ENCODE measurements at places on chromosomes 5 and 9. TPM values are rescaled to one million over a fixed set of nuclear protein-coding genes. Genes with fewer than 3 reads are reported as not detected.
A peak's percentile ranks its signal among the peaks of the same experiment; 100 is the strongest.

ZNF354C gene
- total RNA-seq, result 4.8 TPM

SPINK7 gene
- not detected for total RNA-seq

TERT gene
- total RNA-seq, result 9.8 TPM

ADCY2 gene
- 52.0 TPM for total RNA-seq

FCN2 gene
- not detected for total RNA-seq

SV2C gene
- not detected for total RNA-seq

DNA sequence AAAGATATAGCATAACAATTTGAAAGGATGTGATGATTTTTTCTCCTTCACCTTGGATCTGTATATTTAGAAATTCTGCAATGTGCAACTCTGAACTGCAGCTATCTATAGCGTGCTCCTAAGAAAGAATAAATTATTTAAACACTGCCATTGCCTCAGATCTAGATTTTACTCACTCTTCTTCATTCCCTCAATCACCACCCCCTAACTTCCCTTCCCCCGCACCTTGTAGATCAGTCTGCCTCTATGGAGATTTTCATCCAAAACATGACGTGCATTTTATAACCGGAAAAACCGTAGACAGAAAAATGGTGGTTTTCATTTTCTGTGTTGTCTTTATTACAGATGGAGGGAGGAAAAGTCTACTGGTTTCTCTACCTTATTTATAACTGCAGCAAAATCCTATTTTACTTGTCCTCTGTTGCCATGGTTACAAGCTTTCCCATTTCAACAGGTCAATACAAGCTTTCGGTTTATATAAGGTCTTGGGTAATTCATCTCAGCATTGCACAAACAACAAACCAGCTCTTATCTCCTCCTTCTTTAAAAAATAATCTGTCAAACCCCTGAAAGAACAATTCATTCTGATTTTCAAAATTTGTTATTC, 480.0 kb downstream of the TAF11L14 start:
- H3K27me3 ChIP-seq, result no peaks in the 10 kb centered on the region
- H3K27ac ChIP-seq, result no peak overlapping the region
- H3K4me1 ChIP-seq, result no peaks in the 10 kb centered on the region
- DNase-seq, result no peak
- H3K36me3 ChIP-seq, result no peaks in the 10 kb centered on the region

GRCh38 chr9:83935276-83935935, 14.2 kb upstream of the KIF27 start:
- H3K27me3 ChIP-seq, result no peaks in the 10 kb centered on the region
- no peak for DNase-seq
- no peak overlapping the region for H3K27ac ChIP-seq
- H3K4me3 ChIP-seq, result no peak overlapping the region
- H3K36me3 ChIP-seq, result no peaks in the 10 kb centered on the region

DNA sequence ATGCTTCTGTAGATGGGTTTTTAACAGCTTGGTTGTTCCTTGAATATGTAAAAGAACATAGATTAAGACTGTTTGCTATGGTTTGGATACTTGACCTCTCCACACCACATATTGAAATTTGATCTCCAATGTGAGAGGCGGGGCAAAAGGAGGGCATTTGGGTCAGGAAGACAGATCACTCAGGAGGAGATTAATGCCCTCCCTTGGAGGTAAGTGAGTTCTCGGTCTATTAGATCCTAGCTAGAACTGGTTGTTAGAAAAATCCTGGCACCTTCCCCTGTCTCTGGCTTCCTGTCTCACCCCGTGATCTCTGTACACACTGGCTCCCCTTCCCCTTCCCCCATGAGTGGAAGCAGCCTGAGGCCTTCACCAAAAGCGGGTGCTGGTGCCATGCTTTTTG, 281.1 kb upstream of the ANKRD55 start:
- no peaks in the 10 kb centered on the region for H3K4me1 ChIP-seq
- H3K4me3 ChIP-seq, result no peak overlapping the region
- no peak overlapping the region for H3K27ac ChIP-seq
- no peak for DNase-seq

DNA sequence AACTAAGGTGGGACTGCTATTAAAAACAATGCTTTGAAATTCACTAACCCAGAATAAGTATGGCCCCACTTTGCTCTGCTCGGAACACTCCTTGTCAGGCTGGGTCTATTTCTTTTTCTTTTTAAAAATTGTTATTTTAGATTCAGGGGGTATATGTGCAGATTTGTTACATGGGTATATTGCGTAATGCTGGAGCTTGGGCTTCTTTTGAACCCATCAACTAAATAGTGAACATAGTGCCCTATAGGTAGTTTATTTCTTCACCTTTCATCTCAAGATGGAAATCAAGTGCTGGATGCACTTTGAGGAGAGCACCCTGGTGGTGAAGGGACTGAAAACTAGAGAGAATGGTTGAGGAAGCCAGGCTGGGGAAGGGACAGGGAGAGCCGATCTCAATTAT, 51.0 kb downstream of the GLRA1 start:
- H3K4me1 ChIP-seq, result no peaks in the 10 kb centered on the region
- H3K27ac ChIP-seq, result no peak overlapping the region
- no peak for DNase-seq
- no peak overlapping the region for H3K4me3 ChIP-seq

DNA sequence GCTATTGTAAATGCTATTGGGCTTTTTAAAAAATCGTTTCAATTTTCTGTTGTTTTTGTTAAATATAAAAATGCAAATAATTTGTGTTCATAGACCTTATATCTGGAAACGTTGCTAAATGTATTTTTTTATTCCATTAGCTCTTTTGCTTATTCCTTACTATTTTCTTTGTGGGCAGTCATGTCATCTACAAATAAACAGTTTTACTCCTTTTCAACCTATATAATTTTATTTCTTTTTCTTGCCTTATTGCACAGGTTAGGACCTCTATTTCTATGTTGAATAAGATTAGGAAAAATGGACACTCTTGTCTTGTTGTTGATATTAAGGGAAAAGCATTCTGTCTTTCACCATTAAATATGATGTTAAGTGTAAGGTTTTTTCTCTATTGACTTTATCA, 348.8 kb downstream of the CWC27 start:
- no peak overlapping the region for H3K27ac ChIP-seq
- no peaks in the 10 kb centered on the region for H3K27me3 ChIP-seq
- H3K4me3 ChIP-seq, result no peak overlapping the region
- no peak for DNase-seq
- H3K4me1 ChIP-seq, result no peaks in the 10 kb centered on the region

DNA sequence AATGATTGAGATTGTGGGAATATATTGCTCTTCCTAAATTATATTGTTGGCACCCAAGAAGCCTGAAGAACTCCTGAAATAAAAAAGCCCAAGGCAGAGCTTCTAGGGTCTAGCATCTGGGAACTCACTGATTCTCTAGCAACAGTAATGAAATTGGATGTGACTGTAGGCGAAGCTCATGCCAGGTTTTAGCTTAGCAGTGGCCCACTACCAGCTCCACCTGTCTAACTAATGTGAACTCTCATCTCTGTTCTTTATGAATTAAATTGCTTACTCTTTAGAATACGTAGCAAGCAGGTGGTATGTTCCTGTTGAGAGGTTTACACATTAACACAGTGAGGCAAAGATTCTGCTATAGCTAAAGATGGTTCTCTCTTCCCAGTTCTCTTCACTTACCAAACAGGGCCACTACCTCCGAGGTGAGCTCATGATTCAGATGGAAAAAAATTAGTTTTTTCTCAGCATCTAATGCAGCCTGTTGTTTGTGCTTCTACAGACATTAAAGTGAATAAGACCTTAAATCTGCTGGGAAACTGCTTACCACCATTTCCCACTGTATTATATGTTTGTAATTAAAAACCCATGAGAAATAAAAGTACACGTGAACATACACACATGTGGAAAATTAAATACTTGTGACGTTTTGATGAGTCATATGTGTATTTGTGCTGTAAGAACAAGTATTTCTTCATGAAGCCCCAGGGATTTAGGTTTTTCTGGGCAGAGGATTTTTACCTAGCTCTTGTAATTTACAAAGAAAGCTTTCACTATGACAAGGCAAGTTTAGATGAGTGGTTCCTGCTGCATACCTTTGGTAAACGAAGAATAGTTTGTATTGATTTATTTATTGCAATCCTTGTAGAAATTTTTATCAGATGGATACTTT, 360.1 kb downstream of the KDM4C start:
- no peaks in the 10 kb centered on the region for H3K27me3 ChIP-seq
- DNase-seq, result no peak
- no peaks in the 10 kb centered on the region for H3K4me1 ChIP-seq
- H3K4me3 ChIP-seq, result no peak overlapping the region
- no peaks in the 10 kb centered on the region for H3K36me3 ChIP-seq
- H3K27ac ChIP-seq, result no peak overlapping the region

GRCh38 chr5:90549729-90550275, 8.8 kb upstream of the ADGRV1 start:
- peaks cover 6% of the 10 kb centered on the region for H3K4me1 ChIP-seq
- H3K27me3 ChIP-seq, result no peaks in the 10 kb centered on the region
- no peak overlapping the region for H3K4me3 ChIP-seq
- H3K27ac ChIP-seq, result no peak overlapping the region
- H3K36me3 ChIP-seq, result no peaks in the 10 kb centered on the region

- H3K4me3 ChIP-seq, result no peak overlapping the region
- no peaks in the 10 kb centered on the region for H3K27me3 ChIP-seq
- no peak for DNase-seq
- H3K27ac ChIP-seq, result no peak overlapping the region
- peaks cover 3% of the 10 kb centered on the region for H3K4me1 ChIP-seq
Measured at GRCh38 chr9:14263707-14264483, 50.0 kb downstream of the NFIB start.

DNA sequence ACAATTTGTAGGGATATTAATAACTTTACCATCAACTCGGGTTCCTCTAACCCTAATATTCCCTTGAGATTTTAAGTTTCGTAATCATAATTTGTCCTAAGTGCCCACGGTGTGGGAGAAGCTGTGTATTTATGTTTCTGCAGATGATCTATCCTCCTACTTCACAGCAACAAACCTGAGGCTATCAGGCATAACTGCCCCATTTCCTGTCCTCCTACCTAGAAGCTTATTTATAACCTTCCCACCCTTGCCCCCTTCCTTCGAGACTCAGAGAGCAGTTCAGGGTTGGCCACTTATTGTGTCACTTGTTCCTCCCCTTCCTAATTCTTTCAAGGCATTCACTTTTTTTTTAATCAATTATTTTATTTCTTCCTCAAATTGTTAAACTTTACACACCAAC, 29.6 kb upstream of the LCP2 start:
- H3K4me1 ChIP-seq, result no peaks in the 10 kb centered on the region
- no peaks in the 10 kb centered on the region for H3K36me3 ChIP-seq
- DNase-seq, result no peak
- H3K27ac ChIP-seq, result no peak overlapping the region
- no peaks in the 10 kb centered on the region for H3K27me3 ChIP-seq

GRCh38 chr5:124866355-124867136, 120.1 kb upstream of the ZNF608 start:
- H3K27me3 ChIP-seq, result no peaks in the 10 kb centered on the region
- H3K27ac ChIP-seq, result no peak overlapping the region
- DNase-seq, result no peak
- H3K4me1 ChIP-seq, result no peaks in the 10 kb centered on the region
- H3K4me3 ChIP-seq, result no peak overlapping the region

GRCh38 chr5:75651575-75652238, 40.5 kb downstream of the ANKDD1B start:
- H3K27ac ChIP-seq, result no peak overlapping the region
- no peaks in the 10 kb centered on the region for H3K36me3 ChIP-seq
- no peak overlapping the region for H3K4me3 ChIP-seq
- no peak for DNase-seq

GRCh38 chr9:120383999-120384924, 195.7 kb downstream of the CDK5RAP2 start:
- H3K27me3 ChIP-seq, result no peaks in the 10 kb centered on the region
- no peak for DNase-seq
- H3K36me3 ChIP-seq, result peaks cover 6% of the 10 kb centered on the region
- no peak overlapping the region for H3K27ac ChIP-seq
- H3K4me3 ChIP-seq, result no peak overlapping the region
- H3K4me1 ChIP-seq, result no peaks in the 10 kb centered on the region

GRCh38 chr9:87682085-87682484, 43.8 kb upstream of the CTSL start:
- H3K27me3 ChIP-seq, result no peaks in the 10 kb centered on the region
- peak; percentile 13 for DNase-seq
- H3K4me1 ChIP-seq, result no peaks in the 10 kb centered on the region
- H3K27ac ChIP-seq, result no peak overlapping the region
- no peak overlapping the region for H3K4me3 ChIP-seq
- H3K36me3 ChIP-seq, result peaks cover 64% of the 10 kb centered on the region

DNA sequence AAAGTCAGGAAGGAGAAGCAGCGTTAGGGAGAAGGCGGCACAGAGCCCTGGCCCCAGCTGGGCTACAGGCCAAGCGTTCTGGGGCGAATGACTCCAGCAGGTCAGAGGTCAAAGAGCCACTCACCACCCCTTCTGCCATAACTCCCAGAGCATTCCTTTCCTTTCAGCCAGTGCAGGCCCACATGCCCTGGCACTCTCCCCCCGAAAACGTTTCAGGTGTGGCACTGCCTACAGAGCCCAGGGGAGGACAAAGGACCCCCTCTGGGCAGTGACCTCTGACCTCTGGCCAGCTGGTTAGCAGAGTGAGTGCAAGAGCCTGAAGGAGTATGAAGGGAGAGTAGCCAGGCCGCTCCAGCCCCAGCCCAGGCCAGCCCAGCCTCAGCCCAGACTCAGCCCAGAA, 4.9 kb downstream of the ABCA2 start:
- H3K4me3 ChIP-seq, result no peak overlapping the region
- peaks cover 8% of the 10 kb centered on the region for H3K27me3 ChIP-seq
- peak overlapping the region; percentile 1 for H3K27ac ChIP-seq

- H3K36me3 ChIP-seq, result no peaks in the 10 kb centered on the region
- no peaks in the 10 kb centered on the region for H3K27me3 ChIP-seq
- no peak for DNase-seq
- H3K4me1 ChIP-seq, result no peaks in the 10 kb centered on the region
Measured at GRCh38 chr5:57559110-57559635, 76.6 kb upstream of the ACTBL2 start.

DNA sequence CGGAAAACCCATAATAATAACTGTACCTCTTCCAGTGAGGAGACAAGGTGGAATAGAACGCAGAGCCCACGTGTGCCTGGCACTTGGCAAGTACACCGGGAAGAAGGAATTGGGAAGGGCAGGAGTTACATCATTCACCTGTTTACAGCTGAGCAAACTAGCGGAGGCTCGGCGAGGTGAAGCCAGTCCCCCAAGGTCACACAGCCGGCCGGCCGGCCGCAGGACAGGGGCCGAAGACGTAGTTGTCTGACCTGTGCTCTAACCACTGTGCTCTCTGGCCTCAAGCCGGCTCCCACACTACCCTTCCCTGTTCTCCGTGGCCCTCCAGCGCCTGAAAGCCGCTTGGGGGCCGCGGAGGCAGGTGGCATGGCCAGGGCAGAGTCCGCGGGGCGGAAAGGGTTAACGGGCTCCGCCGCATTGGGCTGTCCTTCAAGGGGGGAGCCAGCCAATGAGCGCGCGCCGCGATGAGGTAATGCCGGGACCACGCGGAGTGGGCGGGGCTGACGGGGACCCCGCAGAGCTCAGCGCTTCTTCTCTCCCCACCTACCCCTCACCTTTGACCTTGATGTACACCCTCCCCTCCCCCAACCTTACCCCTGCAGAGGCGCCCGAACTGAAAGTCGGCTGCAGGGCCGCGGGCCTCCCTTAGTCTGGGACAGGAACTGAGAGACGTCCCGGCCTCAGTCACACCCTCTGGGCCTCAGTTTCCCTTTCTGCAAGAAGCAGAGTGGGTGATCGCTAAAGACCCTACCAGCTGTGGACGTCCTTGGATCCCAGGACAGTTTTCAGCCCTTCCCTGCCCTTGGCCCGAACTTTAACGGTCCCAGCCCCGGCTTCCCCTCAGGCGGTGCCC, 125.1 kb downstream of the C9orf50 start:
- no peaks in the 10 kb centered on the region for H3K36me3 ChIP-seq
- DNase-seq, result peak; percentile 98
- H3K4me3 ChIP-seq, result peak overlapping the region; percentile 78
- peak overlapping the region; percentile 100 for H3K27ac ChIP-seq
- no peaks in the 10 kb centered on the region for H3K27me3 ChIP-seq

All from endodermal cell (in vitro differentiated cells).